ENCODE measurements at places on chromosomes 12 and 14.

GRCh38 chr14:35347323-35348043 is 55.3 kb downstream of the PSMA6 start:
- DNase-seq = no peak

DNA sequence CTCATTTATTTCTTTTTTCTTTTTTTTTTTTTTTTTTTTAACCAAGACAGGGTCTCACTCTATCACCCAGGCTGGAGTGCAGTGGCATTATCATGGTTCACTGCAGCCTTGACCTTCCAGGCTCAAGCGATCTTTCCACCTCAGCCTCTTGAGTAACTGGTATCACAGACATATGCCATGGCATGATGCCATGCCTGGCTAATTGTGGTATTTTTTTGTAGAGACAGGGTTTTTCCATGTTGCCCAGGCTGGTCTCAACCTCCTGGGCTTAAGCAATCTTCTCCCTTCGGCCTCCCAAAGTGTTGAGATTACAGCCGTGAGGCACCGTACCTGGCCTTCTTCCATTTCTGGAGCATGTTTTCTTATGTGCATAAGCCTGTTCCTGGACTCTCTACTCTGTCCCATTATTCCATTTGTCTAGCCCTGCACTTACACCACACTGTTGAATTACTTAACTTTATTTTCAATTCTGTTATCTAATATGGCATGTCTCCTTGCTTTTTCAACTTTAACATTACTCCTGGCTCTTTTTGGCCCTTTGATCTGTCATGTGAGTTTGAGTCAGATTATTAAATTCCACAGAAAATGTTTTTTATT is 47.9 kb upstream of the PTGDR start:
- peak; percentile 69 for DNase-seq

DNA sequence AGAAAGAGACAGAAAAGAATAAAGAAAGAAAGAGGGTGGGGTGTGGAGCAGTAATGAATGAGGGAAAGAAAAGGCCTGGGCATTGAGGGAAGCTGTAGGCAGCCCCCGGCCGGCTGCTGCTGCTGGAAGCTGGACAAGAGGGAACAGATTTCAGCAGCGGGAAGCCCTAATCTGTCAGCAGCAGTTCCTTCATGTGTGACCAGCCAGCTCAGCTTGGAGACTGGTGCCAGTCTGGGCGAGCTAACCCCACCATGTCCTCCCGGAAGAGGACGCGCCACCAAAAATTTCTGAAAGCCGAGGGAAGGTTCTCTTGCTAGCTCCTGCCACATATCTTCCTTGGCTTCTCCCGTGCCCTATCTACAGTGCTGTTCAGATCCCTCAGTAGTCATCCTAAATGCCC is 236.8 kb downstream of the GRIN2B start:
- DNase-seq = no peak

DNA sequence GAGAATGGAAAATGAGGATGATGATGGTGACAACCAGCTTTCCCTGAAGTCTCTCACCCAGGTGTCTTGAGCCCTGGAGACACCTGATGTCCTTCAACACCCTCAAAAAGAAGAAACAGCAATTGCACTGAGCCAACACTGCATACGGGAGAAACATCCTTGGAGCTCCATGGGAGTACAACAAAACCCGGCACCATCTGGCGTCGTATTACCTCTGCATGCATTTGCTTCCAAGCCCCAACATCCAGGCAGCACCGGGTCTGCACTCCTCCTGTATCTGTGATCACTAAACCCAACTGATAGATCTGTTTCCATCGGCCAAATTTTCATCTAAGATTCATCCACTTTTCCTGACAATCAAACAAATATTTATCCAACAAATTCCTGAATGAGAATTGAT is 249.9 kb downstream of the DPF3 start:
- no peak for DNase-seq

- no peak for DNase-seq
Measured at GRCh38 chr14:99431986-99432385, 48.7 kb downstream of the SETD3 start.

- peak; percentile 21 for DNase-seq
Measured at GRCh38 chr12:51905471-51906429, 1.6 kb upstream of the ACVRL1 start.

GRCh38 chr12:123659996-123660727 is 10.8 kb upstream of the TCTN2 start:
- DNase-seq = peak; percentile 88

DNA sequence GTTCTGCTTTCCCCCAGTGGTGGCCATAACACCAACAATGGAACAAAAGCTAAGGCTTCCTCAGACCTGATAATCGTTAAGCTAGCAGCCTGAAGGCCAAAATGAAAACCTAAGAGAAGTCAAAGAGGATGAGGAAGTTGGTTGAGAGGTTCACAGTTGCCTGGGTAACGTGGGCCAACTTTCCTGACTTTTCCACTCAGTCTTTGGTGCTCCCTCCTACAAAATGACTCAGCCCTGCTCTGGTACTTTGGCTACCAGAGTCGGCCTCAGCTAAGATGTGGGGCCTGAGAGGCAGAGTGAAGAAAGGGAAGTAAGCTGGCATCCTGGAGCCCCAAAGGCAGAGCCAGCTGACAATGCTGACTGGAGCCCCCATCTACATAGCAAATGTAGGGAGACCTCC is 14.9 kb upstream of the FKBP11 start:
- DNase-seq = no peak

DNA sequence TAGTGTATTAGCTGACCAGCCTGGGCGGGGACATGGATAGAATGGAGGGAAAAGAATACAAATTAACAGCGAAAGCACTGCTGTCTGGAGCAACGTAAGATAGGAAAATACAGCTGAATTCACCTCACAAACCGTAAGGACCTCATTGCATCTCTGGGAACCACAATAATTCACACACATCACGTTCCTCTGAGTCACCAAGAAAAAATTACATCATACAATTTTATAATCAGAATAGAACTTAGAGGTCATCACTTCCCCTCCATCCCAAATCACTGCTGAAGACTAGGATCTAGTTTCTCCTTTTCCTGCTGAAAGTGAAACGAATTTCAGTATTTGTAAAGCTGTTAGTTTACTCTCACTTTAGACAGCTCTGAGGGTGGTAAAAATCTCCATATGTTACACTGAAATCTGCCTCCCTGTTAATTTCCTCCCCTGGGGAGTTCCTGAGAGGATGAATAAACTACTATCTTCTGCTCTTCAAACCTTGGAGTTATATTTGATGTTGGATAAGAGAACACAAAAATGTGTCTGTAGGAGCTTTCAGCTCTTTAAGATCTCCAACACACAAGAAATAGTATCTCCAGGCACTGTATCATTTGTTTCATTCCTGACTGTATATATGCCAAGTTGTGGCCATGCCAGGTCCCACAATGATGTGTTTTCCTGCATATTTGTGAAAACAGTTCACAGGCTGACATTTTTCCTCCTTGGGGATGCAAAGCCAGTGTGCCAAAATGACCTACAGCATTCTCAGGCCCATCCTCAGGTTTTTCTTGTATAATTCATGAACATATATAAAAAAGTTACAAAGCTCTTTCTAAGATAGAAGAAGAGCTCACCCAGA is 63.8 kb upstream of the SSTR1 start:
- DNase-seq = peak; percentile 62

DNA sequence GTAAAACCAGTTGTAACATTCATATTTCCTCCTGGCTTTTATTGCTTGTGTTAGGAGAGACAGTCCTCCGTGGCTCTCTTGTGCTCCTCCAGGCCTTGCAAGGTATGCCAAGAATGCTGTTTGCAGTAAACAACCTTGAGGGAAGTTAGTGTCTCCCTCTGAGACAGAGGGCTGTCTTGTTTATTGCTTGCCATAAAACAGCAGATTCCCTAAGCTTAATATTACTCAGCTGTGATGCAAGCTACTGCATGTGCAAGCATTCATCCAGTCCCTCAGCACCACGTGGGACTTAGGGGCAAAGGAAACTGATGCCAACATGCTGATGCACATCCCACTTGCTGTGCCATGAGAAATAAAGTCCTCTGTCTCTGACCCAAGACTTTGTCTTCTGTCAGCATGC is 6.6 kb downstream of the POMT2 start:
- DNase-seq = peak; percentile 78

DNA sequence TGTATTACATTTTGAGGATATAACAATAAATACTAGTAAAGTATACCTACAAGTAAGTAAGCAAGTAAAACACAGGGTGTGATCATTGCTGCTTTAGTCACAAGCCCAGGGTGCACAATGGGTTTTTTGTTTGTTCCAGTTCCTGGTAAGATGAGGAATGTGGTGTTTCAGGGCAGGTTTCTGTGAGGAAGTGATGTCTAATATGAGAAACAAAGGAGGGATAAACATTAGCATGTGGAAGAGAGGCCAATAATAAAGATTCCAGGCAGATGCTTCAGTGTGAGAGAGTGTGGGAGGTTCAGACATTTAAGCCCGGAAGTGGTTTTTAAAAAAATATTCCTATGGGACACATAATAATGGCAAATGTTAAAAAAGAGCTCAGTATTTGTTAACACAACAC is 808.1 kb upstream of the USP15 start:
- no peak for DNase-seq

GRCh38 chr12:107567876-107568619 is 117.6 kb upstream of the PWP1 start:
- no peak for DNase-seq

GRCh38 chr12:48936379-48936979 is 11.2 kb upstream of the FKBP11 start:
- DNase-seq = peak; percentile 62

DNA sequence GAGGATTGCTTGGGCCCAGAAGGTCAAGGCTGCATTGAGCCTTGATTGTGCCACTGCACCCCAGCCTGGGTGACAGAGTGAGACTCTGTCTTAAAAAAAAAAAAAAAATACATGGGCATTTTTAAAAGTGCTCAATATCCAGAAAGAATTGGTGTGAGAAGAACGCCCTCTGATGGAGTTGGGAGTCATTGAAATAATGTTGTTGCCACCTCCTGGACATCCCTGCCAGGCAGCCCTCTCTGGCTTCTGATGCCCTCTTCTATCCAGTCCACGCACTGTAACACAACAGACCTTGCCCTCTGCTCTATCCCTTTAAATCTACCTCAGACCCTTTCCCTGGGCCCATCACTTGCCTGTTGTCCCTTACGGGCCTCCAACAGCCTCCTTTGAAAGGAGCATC is 4.9 kb downstream of the PTGDR start:
- peak; percentile 67 for DNase-seq

- DNase-seq = no peak
Measured at GRCh38 chr12:4447151-4447550, 1.5 kb upstream of the FGF6 start.

DNA sequence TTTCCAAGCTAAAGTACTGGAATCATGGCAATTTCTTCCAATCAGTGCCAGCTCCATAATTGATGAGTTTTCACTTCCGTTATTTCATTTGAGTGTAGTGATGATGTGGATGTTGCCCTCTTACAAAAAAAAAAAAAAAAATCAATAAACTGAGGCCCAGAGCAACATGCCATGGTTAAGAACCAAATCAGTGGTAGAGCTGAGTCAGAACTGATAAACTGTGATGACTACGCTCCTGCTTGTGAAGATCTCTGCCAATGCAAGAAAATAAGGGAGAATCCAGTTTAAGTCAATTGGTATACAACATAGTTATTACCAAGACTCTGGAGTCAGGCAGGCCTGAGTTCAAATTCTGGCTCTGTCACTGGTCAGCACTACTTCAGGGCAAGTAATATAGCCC is 102.7 kb downstream of the GPR135 start:
- no peak for DNase-seq

GRCh38 chr12:77592836-77593235 is 237.9 kb upstream of the NAV3 start:
- no peak for DNase-seq

- no peak for DNase-seq
Measured at GRCh38 chr12:78959556-78959955, 95.0 kb downstream of the SYT1 start.

- DNase-seq = no peak
Measured at GRCh38 chr14:21229821-21230220, 39.4 kb downstream of the HNRNPC start.

DNA sequence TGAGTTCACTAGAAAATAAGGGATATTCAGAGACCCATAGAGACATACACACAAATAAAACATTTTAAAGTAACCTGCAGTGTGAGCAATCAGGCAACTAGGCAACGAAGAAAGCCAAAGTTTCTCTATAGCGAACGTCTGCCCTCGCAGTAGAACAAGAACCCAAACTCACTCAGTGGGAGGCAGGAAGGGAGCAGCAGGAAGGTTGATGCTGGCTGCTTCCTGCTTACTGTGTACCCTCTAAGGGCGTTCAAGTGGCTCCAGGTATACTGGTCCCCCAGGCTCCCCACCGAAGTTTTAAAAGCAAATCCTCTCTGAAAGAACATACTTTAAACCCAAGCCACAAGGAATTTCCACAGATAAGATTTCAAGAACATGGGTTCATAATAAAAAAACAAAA is 249.3 kb downstream of the FOXN3 start:
- no peak for DNase-seq

GRCh38 chr12:26185532-26186320 is 9.6 kb upstream of the SSPN start:
- DNase-seq = peak; percentile 17

- no peak for DNase-seq
Measured at GRCh38 chr14:73714656-73715081, 485 bp upstream of the PNMA1 start.

GRCh38 chr12:25364529-25365339 is 114.0 kb upstream of the KRAS start:
- DNase-seq = no peak

DNA sequence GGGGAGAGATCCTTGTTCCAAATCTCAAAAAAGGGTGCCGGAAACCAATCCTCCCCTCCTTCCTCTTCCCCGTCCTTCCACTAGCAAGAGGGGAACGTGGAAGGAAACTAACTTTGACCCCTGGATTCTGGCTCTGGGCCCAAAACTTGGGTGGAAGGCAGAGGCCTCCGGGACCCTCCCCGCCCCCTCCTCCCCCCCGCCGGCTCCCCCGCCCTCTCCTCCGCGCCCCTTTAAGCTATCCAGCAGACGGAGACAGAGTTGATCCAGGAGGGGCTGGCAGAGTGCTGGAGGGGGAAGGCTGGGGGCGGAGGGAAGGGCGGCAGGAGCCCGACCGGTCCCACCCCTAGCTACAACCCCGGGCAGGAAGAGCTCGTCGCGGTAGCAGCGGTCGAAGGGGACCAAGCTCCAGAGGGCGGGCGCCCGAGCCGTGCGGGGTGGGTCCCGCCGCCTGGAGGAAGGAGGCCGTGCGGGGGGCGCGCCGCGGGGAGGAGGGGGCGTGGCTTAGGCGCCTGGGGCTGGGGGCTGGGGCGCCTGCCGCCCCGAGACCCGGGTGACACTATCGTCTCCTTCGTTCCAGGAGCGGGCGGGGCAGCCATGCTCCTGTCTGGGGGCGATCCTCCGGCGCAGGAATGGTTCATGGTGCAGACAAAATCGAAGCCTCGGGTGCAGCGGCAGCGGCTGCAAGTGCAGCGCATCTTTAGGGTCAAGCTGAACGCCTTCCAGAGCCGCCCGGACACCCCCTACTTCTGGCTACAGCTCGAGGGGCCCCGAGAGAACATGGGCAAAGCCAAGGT is at the start of gene NYNRIN:
NYNRIN (plus strand) TSS at position 351 of the 794 bp plus-strand sequence; CDS start at position 595, 244 bp downstream.
- no peak for DNase-seq

All from MCF 10A (cell line).